Activated CD4-positive, alpha-beta T cell treated with anti-CD3 and anti-CD28 coated beads, Interleukin-2, amount 50 U/mL, for 24 hours (primary cell): ENCODE measurements at places on chromosomes 7 and 10.

DNA sequence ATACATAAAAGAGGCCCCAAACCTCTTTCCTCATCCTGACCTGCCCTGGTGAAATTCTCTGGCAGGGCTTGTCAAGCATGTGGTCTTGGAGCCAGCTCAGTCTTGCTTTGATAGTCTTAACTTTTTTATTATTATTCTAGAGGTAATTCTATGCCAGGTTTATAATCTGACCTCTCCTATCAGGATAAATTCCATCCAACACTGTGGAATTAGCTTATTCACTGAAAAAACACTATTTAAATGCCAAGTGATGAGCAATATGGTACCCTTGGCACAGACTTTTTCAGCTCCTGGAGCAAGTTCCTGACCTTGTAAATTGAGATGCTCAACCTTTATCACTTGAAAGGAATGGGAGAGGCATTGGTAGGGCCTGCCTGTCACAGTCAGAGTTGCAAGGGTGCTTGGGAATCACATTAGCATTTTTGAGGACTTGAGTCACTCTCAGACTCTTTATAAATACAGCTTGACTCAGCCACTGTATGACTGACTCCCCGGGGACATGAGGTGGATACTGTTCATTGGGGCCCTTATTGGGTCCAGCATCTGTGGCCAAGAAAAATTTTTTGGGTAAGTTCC lies at the start of gene CPA4:
TSS of gene CPA4 (plus strand) at position 480 of the 576 bp plus-strand sequence. CDS start at position 500, 20 bp downstream.
- no peak for DNase-seq

- DNase-seq = no peak
Measured at GRCh38 chr10:122861711-122862161, 16.1 kb upstream of the CUZD1 start.

DNA sequence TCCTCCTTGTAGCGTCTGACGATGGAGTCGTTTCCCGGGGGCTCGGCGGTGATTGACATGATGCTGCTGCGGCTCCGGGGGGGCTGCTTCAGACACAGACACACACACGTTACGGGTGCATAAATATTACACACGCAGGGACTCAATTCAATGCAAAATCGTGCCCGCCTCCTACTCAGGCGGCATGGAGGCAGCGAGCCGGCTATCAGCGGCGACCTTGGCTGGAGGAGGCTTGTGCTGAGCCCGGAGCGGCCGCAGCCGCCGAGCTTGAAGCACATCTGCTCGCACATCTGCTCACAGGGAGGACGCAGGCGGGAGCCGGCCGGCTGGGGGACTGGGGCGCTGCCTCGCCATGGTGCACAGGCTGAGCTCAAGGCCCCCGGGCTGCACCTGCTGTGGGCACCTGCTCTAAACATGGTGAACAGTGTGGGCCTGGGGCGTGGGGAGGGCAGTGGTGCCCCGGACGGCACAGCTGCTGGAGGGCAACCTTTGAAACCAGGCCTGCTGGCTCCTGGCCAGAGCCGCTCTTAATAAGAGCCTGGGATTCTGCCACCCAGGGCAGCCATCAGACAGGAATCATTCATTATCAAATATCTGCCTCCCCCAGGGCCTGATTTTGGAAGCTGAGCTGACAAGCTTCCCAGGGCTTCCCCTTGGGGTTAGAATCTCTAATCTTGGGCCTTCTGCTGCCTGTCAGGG lies 84.7 kb upstream of the GNA12 start:
- no peak for DNase-seq

DNA sequence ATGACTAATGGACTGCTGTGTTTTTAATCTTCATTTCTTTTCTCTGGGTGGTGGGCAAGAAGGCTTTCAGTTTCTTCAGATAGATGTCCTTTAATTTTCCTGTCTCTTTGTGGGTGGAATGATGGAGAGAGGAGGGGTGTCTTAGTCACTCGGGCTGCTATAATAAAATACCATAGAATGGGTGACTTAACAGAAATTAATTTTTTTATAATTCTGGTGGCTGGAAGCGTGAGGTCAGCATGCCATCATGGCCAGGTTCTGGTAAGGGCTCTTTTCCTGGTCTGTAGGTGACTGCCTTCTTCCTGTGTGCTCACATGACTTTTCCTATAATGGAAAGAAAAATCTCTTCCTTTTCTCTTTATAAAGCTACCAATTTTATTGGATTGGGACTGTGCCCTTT lies 6.3 kb downstream of the RSBN1L start:
- no peak for DNase-seq

GRCh38 chr7:30348083-30348560 lies 63.7 kb downstream of the ZNRF2 start:
- no peak for DNase-seq

DNA sequence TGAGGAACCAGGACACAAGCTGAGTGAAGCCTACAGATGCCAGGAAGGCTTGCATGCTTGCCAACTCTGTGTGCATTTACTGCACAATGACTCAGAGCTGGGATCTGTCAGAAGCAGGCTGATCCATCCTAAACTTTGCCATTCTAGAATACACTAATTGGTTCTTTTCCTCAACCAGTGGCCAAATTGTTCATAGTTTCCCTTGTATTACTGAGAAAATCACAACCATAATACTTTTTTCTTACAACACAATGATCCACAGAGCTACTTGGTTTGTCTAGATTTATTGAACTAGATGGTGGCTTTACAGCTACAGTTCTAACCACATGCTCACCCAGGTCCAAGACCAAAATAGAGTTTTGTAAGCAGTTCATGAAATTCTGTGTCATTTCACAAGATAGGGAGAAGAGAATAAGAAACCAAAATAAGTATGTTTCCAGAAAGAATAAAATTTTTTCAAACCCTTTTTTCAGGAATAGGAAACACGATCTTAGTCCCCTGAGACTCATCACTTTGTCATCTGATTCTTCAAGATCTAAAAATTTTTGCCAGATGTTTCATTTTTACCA lies 21.0 kb upstream of the LRRC17 start:
- DNase-seq = no peak
